NCI-H1417 treated with DMSO at 0.1 percent for 48 hours (cell line): ENCODE measurements at places on chromosomes 7 and 10.
A peak's percentile ranks its signal among the peaks of the same experiment; 100 is the strongest.

DNA sequence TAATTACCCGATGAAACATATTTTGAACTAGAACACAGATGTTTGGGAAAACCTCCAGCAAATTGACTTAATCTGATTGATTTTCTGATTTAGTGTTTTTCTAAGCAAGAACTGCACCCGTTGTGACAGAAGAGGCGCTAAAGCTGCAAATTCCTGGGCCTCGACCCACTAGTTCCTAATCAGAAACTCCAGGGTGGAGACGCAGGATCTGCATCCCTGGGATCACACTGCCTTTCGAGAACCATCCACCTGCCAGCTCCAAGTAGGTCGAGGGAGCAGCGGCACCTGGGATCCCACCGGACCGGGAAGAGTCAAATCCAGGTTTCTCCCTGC, 136.8 kb upstream of the CDCA7L start:
- no peak for DNase-seq

DNA sequence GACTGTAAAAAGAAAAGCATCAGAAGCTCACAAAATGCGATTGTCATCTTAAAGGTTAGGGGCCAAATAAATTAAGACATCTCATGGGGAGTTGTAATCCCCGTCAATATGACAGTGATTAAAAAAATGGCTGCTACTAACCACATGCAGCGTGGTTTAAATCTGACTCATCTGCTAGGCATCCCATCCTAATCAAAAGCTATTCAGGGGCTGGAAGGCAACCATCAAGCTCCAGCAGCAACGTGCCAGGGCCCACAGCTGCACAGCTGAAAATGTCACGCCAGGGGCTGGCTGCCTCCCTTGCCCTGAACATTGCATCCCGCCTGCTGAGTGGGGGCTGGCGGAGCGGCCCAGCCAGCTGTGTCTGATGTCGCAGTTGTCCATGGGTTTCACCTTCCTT, 66.3 kb upstream of the FRMD4A start:
- no peak for DNase-seq

DNA sequence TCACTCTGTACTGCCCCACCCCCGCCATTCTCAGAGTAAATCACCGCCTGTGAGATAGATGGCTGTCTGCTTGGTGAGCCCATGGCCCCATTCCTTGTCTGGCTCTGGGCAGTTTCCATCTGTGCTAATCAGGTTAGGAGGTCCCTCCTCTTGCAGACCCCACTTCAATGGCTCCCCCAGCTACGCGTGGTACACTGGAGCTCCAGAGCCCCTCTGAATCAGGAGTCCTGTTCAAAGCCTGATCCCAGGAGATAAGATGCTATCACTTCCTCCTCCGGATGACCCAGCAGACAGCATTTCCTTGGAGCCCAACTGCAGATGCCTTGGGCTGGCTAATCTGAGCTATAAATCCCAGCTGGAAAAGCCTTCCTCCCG, 122.3 kb downstream of the SH3PXD2A start:
- no peak for DNase-seq

- DNase-seq = no peak
Observed at GRCh38 chr7:92614660-92615174, 24.5 kb upstream of the FAM133B start.

DNA sequence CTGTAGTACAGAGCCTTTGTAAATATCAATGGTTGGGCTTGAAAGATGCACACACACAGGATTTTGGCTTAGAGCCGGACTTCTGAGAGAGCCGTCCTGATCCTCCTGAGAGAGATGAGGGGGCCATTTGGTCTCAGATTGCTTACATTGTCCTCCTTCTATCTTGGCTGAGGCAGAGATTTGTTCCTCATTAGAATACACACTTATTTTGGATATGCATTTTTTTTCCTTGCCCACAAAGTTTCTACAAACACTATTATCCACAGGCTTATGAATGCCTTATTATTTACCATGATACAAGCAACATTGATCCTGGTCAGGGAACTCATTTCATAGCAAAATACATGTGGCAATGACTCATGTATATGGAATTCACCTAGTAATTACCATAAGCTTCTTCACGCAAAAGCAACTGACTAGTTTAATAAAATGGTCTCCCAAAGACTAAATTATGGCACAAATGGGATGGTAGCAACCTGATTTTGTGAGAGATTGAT, 175.3 kb downstream of the MDFIC start:
- DNase-seq = no peak

- DNase-seq = peak; percentile 76
Observed at GRCh38 chr10:101287997-101288635, 58.9 kb upstream of the LBX1 start.

GRCh38 chr7:148434181-148434757, 156.3 kb upstream of the C7orf33 start:
- DNase-seq = no peak

DNA sequence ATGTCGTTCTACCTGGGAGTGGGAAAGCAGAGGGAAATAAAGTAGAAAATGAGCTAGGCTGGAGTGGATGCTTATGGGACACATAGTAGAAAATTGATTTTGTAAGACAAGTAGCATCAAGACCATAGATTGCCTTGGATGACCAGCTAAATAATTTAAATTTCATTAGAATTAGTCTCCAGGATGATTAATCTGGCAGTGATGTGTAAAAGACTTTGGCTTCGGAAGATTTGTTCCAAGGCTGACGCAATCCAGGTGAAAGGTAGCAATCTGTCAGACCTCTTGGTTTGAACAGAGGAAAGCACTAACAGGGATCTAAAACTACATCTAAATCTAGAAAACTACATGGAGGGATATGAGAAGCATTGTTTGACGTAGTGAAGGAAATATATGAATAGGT, 236.5 kb downstream of the ARL4A start:
- no peak for DNase-seq

- no peak for DNase-seq
Observed at GRCh38 chr7:75739796-75740672, 1.3 kb upstream of the HIP1 start.

- DNase-seq = no peak
Observed at GRCh38 chr10:28796606-28797512, 119.5 kb downstream of the BAMBI start.

GRCh38 chr7:151013733-151014497, 10.4 kb downstream of the ATG9B start:
- DNase-seq = peak; percentile 59

DNA sequence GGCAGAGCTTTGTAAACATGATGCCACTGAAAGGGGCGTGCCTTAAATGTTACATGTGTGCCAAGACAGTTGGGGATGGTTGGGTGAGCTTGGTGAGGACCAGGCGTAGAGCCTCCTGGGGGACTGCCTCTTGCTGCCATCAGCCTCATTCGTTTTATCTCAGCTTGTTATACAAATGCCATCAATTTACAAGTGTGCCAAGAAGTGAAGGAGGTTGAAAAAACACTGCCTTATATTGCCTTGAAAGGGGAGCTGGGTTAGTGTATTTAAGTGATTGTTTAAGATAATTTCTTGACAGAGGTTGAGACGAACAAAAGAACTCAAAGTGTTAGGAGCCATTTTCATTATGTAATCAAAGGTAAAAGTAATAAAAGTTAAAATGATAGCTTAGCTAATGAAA, 354.7 kb downstream of the PHTF2 start:
- no peak for DNase-seq

- DNase-seq = no peak
Observed at GRCh38 chr10:63664341-63664885, 143.2 kb downstream of the REEP3 start.

DNA sequence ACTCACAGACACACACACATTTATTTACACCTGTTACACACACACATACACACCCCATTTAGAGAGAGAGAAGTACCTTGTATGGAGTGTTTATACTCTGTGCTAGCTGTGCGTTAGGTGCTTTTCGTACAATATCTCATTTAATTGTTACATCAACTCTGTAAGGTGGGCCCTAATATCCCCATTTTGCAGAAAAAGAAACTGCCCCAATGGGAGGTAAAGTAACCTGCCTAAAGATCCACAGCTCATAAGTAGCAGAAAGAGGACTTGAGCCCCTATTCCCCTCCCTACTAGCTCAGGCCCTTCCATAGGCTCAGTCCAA, 23.8 kb upstream of the RBM20 start:
- DNase-seq = no peak

DNA sequence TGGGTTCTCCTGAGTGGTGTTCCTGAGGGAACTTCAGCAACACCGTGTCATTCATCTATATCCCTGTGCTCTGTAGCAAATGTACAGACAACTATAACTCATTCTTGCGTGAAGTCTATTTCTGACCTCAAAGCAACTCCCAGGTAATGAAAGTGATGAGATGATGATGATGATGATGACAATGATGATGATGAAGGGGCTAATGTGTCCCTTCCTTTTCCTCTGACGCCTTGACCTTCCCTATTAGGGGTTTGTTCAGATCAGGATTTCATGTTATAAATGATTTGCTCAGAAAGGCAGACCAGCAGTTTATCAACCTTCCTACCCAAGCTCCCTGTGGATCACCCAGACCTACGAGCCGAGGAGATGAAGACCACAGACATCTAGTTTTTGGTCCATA, 136.9 kb downstream of the FGFR2 start:
- no peak for DNase-seq

DNA sequence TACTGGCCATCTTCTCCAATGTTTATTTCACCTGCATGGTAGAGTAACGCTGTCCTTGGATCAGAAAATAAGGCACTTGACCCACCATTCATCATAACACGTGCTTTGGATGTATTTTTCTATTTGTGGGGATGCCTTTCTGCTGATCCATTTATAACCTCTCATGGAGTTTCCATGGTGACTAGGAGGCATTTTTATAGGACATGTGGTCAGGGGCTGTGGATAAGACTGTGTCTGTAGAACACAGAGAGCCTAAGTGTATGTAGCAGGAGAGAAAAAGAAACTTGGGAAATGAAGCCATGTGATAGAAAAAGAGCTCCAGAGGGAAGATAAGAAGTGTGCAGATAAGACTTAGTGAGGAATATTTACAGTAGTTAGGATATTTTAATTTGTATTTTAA, 184.2 kb downstream of the POU6F2 start:
- DNase-seq = no peak

- DNase-seq = peak; percentile 75
Observed at GRCh38 chr7:107890493-107890961, 456 bp upstream of the DLD start.

- no peak for DNase-seq
Observed at GRCh38 chr10:116082206-116082605, 190.8 kb downstream of the GFRA1 start.

- no peak for DNase-seq
Observed at GRCh38 chr10:72257051-72257892, 16.5 kb upstream of the DDIT4 start.

DNA sequence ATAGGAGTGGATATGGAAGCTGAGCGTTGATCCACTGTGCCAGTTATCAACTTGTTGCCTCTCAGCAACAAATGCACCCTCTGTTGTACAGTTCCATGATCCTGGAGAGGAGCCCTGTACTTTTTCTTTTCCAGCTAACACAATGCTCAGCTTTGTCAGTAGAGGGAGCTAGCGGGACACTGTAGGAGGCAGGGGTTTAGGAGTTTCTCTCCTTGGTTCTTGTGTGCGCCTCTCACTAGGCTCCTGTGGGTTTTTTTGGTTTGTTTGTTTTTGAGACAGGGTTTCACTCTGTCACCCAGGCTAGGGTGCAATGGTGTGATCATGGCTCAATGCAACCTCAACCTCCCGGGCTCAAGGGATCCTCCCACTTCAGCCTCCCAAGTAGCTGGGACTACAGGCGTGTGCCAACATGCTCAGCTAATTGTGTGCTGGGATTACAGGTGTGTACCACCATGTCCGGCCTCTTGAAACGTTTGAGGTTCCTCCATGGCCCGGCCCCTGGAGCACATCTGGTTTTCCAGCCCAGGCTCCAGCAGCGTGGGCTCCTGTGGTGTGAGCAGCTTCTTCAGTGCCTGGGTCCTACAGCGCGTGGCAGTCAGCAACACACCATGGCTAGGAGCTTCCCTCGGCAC, 12.0 kb upstream of the MARVELD1 start:
- DNase-seq = peak; percentile 7

DNA sequence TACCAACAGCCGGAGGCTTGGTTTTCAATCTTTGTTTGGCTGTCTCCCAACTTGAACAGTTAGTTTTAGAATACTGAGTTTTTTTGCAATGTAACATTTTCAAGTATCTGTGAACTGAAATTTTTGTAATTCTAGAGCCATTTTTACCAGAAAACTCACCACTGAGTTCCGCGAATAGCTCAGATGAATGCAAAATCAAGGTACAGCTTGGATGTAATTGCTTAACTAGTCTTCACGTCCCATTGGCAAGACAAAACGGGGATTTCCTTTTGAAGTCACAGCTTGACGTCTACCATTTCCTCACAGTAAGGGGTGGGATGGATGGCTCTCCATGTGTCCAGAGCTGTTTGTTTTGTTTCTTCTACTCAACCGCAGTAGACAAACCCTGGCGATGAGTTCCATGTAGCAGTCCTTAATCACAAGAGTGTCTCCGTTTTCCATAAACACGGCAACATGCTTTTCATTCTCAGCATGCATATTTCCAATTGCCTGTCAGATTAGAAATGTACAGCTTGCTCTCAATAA, 55.8 kb upstream of the FGFR2 start:
- no peak for DNase-seq

- no peak for DNase-seq
Observed at GRCh38 chr7:73611017-73611555, 13.2 kb downstream of the MLXIPL start.

DNA sequence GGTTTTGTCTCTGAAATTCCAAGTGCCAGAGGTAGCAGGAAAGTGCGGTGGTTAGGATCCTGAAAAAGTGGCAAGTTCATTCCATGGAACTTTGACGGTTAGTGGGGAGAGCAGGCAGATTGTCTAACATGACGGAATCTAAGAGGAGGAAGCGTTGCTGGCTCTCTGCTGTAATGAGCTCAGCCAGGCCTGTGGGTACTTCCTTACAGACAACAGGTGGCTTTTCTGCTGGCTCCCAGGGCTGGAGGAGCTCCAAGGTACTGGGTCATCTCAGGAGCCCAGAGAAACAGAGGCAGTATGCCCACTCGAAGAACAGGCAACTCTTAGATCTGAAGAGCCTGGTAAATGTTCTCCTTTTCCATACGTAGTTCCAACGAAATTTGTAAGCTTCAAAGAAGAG, 3.1 kb upstream of the AIFM2 start:
- DNase-seq = no peak

DNA sequence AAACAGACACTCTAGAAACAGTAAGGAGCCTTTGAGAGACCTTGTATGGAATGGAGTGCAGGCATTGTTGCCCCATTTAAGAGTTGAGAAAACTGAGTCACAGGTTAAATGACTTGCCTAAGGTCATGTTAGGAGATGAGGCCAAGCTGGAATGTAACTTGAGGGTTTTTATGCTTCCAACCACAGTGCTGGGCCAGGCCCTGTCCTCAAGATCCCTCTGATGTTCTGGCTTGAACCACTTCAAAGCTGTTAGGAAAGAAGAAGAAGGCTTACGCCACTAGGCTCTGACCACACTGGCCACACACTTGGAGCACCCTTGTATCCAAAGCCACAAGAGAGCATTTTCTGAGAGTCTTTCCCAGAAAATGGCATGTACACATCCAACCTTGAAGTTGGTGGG, 42.7 kb downstream of the PLAU start:
- no peak for DNase-seq
